ENCODE measurements at places on chromosomes 6 and 20. TPM values are rescaled to one million over a fixed set of nuclear protein-coding genes. Genes with fewer than 3 reads are reported as not detected.

Gene NKAIN2
- total RNA-seq: not detected

Gene MYCT1
- not detected for total RNA-seq

Gene TGM3
- not detected for total RNA-seq

Gene AGPAT1
- total RNA-seq: 60.4 TPM

Gene STMND1
- total RNA-seq: not detected

Gene DLL1
- 6.6 TPM for total RNA-seq

Gene ADA
- 21.1 TPM for total RNA-seq

Gene BRPF3
- total RNA-seq: 41.4 TPM

Gene RNF144B
- total RNA-seq: 0.39 TPM

Gene PREP
- total RNA-seq: 69.9 TPM

Gene SYNCRIP
- 145 TPM for total RNA-seq

Measured in Caco-2 (cell line).